ENCODE measurements at places on chromosomes 7 and 10.

GRCh38 chr10:28468707-28469483 is 64.0 kb upstream of the WAC start:
- no peak for DNase-seq

DNA sequence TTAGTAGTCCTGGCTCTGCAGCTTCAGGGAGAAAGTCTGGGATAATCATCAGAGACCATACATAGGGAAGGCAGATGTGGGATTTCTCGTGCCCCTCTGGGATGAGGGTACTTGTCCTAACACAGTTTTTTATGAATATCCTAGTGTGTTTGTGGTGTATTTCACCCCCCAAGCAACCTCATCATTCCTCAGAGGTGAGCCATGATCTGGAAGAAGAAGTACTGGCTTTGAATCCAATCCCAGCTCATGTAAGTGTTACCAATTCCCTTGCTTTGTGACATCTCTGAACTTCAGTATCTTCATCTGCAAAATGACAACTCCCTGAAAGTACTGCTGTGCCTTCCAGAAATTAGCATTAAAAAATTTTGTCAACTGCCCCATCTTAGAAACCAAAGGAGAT is 347.5 kb upstream of the ZMIZ1 start:
- DNase-seq = no peak

DNA sequence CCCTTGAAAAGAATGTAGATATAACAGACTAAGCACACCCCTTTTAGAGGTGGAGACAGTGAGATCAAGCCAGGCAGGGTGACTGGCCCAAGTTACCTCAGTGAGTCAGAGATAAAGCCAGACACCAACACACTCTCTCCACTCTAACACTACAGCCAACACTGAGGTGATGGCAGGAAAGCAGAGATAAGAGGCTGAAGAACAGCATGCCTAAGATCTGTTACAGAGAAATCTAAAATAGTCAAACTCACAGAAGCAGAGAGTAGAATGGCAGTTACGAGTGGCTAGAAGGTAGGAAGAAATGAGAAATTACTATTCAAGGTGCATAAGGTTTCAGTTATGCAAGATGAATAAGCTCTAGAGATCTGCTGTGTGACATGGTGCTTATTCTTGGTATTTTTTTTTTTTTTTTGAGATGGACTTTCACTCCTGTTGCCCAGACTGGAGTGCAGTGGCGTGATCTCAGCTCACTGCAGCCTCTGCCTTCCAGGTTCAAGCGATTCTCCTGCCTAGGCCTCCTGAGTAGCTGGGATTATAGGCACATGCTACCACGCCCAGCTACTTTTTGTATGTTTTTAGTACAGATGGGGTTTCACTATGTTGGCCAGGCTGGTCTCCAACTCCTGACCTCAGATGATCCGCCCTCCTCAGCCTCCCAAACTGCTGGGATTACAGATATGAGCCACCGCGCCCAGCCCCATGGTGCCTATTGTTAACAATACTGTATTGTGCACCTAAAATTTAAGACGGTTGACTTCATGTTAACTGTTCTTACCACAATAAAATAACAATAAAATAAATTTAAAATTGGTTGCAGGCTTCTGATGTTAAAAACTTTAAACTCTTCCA is 28.7 kb downstream of the ICA1 start:
- DNase-seq = no peak

- no peak for DNase-seq
These were observed 46.1 kb downstream of the TNPO3 start for GRCh38 chr7:129008645-129009414.

- DNase-seq = no peak
These were observed 3.4 kb downstream of the STAM start for GRCh38 chr10:17647326-17647725.

DNA sequence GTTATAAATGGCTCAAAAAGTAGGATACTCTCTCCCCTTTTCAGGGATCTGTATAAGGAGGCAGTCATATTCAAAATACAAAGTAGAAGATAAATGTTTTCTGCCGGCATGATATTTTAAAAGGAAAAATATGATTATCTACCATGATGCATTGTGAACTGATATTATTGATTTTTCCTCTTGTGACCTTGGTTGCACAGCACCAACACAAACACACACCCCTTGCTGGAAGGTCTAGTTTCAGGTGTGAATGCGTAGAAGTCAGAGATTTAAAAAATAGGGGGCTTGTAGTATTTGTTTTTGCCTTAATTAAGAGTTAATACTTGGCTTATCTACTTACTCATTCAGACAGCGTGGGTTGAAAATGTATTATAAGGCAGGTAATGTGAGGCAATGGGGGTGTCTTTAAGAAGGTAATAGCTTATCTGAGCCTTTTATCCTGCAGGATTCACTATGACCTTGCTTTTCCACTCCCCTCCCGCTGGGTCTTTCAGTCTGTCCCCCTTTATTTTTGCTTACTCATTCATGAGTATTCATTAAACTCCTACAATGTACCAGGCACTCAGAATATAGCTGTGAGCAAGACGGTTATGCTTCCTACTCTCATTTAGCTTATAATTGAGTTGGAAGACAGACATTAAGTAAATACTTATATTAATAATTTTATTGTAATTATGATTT is 390.6 kb downstream of the SDK1 start:
- DNase-seq = no peak

DNA sequence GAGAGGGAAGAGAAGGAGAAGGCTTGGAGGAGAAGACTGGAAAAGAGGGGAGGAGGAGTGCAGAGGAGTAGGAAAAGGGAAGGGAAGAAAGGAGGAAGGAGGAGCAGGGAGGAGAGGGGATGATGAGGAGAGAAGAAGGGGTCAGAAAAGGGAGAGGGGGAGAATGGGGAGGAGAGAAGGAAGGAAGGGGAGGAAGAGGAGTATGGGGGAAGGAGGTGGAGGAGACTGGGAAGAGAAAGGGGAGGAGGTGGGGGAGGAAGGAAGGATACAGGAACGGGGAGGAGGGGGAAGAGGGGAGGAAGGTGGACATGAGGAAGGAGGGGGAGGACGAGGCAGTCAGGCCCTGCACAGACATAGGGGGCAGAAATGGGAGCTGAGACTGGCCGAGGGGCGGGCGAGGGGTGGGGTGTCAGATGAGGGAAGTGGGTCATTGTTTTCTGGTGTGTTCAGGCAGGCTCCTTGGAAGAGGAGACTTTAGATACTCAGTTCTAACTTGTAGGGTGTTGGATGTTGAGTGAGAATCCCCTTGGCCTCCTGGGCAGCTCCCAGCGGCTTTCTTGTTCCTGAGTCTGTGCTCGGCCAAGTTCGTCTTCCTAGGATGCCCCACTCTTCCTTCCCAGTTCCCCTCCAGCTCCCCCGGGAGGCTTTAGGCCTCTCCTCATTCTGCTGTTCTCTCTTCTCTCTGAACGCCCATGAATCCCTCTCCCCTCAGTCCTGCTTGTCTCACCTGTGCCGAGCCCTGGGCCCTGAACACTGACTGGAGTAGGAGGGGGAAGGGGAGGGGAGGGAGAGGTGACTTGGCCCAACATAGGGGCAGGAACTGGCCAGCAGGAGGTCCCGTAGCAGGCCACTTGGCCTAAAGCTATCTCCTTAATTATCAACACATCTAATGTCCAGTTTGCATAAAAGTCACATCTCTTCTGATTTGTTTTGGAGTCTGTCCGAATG is 12.8 kb upstream of the CRHR2 start:
- no peak for DNase-seq

GRCh38 chr7:74157605-74158004 is 16.6 kb upstream of the EIF4H start:
- no peak for DNase-seq

DNA sequence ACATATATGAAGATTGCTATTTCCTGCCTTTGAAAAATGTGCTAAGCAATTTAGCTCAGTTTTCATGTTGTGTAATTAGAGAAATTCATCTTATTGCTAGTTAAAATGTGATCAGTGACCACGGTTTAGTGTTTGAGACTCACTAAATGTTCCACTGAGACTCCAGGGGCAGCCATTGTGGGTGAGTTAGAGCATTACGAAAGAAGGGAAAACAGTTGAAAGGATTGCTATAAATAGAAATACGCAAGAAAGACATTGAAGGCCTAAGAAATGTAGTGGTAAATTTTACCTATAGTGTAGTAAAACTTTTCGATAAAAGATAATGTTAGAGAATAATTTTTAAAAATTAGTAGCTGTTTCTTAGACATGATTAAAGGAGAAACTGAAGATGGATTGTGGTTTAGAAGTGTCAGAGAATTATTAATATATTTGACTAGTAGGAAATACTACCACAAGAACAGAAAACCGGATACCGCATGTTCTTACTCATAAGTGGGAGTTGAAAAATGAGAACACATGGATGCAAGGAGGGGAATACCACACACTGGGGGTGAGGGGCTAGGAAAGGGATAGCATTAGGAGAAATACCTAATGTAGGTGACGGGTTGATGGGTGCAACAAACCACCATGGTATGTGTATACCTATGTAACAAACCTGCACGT is 394.5 kb downstream of the SEMA3D start:
- no peak for DNase-seq

DNA sequence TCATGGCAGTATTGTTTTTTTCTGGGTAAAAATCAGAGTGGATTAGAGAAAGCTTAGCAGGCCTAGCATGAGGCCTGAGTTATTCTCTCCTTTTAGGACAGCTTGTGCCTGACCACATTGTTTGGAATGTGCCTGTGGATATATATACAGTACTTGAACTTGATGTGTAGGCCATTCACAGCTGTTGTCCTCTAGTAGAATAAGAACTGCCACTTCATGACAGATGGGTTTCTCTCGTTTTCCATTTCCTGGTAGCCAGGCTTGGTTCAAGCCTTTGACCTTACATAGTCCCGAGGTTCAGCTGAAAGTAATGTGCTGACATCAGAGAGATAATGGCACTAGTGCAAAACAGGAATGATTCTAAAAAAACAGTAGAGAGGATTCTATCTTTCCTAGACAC is 473.9 kb downstream of the AUTS2 start:
- DNase-seq = no peak

DNA sequence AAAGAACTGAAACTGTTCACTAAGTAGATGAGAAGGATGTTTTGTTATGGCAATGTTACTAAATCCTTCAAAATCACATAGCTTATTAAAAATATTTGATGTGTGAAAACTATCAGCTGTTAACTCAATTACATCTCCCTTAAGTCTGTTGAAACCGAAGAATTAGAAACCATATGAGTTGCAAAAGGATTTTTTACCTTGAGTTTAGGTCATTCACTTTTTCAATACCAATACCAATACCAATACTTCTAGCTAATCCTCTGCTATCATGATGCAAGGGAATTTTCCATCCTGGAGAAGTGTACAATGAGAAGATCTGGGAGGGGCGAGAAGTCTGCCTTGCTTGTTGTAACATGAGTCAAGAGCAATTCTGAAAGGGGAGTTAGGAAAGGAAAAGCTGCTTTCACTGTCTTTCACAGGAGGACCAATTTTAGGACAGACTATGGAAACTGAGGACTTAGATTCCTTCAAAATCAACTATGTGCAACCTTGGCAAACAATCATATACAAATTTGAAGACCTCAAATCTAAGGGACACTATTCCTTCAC is 199.7 kb downstream of the IMMP2L start:
- no peak for DNase-seq

DNA sequence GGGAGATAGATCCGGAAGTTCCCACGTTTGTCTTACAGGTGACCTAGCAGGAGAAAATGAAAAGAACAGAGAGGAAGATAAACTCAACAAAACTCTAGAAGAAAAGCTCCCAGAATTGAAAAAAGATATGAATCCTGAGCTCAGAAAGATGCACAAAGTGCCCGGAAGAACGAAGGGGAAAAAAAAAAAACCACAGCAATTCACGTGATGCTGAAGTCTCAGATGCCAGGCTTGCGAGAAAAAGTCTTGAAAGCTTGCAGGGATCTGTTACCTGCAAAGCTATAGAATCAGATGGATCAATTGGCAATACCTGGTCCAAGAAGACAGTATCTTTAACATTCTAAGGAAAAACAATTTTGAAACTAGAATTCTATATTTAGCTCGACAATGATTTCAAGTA is 33.5 kb downstream of the CARD11 start:
- no peak for DNase-seq

- DNase-seq = no peak
These were observed 24.3 kb downstream of the SPAG6 start for GRCh38 chr10:22369434-22370072.

- no peak for DNase-seq
These were observed 9.2 kb downstream of the MKI67 start for GRCh38 chr10:128116851-128117615.

- no peak for DNase-seq
These were observed 12.8 kb upstream of the POU6F2 start for GRCh38 chr7:38964921-38965320.

DNA sequence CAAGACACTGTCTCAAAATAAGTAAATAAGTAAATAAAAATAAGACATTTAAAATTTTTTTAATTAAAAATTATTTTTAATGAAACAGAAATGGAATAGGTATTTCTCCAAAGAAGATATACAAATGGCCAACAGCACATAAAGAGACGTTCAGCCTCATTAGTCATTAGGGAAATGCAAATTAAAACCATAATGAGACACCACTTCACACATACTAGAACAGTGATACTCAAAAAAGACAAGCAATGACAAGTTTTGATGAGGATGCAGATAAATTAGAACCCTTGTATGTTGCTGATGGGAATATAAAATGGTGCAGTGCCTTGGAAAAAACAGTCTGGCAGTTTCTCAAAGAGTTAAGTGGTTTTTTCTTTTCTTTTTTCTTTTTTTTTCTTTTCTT is 26.5 kb upstream of the C10orf67 start:
- no peak for DNase-seq

DNA sequence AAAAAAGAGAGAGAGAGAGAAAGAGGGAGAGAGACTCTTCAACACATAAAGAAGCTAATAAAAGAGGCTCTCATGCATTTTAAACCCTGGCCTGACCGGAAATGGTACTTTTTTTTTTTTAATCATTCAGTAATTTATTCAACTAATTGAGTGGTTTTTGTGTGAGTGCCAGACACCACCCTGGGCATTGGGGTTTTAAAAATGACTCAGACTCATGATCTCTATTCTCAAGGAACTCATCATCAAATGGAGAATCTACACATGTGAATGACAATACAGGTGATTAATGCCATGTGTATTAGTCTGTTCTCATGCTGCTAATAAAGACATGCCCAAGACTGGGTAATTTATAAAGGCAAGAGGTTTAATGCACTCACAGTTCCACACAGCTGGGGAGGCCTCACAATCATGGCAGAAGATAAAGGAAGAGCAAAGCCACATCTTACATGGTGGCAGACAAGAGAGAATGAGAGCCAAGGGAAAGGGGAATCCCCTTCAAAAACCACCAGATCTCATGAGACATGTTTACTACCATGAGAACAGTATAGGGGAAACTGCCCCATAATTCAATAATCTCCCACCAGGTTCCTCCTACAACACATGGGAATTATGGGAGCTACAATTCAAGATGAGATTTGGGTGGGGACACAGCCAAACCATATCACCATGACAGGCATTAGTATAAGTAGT is 158.5 kb upstream of the AUTS2 start:
- DNase-seq = no peak

All from GM04504 (cell line).